ENCODE measurements at places on chromosomes 7 and 10.

- no peak for DNase-seq
Observed at GRCh38 chr7:56063500-56063881, 595 bp upstream of the SUMF2 start.

- DNase-seq, result no peak
Observed at GRCh38 chr7:77550586-77550985, 13.5 kb downstream of the PTPN12 start.

DNA sequence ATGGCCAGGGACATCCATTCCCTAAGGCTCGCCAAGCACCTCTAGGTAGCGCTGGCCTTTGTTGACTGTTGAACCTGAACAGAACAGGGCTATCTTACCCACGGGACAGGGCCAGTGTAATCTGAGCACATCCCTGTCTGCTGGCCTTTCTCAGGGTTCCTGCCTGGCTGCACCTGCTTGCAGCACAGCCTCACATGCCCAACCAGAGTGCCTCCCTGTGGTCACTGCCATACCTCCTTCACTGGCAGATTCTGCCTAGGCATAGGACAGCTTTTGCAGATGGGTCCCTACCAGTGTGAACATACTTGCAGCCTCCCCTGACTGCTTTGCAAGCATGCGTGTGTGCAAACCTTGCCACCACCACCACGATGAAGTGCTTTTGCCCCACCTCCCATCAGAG is 15.8 kb upstream of the LIPN start:
- no peak for DNase-seq

GRCh38 chr10:133568287-133568614 is 2.9 kb upstream of the SYCE1 start:
- no peak for DNase-seq

DNA sequence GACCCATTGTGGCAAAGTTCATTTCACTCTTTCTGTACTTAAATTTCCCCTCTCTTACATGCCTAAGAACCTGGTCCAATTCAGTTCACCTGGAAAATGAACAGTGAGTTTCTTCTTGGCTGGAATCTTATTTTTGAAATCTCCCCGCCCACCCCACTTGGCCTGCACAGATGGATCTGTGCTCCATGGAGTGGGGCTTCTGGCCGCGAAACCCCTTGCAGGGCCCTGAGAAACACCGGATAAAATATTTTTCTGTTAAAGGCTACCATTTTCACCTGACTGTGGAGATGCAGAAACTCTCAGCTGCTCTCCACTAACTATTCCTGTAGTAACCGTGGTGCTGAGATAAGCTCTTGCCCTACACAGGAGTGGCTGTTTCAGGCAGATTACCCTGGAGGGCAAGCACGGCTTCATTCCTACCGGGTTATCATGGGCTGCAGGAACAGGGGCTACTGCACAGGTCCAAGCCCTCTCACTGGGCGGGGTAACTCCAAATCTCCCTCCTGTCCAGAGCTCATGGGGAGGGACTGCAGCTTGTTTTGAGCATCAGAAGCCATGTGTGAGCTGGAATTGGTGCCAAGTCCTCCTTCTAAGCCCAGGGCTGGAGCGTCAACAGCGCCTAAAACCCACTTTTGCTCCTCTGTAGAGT is 118.9 kb downstream of the PRPF18 start:
- no peak for DNase-seq

DNA sequence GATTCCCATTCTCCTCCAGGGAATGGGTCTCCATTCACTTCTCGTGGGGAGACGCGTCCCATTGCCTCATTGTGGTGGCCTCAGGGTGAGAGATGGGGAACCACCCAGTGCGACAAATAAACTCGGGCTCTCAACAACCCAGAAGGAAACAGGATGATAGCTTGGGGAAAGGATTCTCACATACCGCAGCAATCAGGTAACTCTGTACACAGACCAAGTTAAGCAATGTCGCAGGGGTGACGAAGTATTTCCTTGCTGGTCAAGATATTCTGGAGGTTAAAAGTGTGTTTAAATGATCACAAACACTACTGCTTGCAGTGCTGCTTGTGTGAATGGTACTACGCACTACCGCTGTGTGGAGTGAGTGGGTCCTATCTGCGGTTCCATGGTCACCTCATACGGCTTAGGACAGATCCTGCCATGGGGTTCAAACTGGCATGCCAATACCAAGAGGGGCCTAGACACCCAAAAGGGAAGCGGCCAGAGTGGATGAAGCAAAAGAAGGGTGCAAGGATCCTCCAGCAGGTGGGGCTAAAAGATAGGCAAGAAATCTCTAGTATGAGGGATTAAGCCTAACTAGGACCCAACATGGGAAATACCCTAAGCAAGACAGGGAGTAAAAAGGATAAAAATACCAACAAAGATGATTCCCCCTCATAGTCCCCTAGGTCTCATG is 143.8 kb upstream of the TMEM106B start:
- DNase-seq, result peak; percentile 28

DNA sequence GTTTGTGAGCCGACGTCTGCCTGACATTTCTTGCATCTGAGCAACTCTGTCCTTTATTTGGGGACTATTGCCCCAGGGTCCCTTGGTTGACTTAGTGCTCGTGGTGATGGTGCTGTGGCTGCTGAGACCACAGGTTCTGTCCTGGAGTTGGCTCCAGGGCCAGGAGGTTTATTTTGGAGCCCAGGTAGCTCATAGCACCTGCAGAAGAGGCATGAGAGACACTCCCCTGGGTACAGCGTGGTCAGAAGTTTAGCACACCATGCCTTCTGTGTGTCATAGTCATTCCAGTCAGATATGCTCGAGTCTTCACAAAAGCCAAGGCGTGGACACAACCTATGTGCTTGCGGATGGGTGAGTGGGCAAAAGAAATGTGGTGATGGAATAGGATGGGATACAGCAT is 496.9 kb downstream of the TCERG1L start:
- no peak for DNase-seq

DNA sequence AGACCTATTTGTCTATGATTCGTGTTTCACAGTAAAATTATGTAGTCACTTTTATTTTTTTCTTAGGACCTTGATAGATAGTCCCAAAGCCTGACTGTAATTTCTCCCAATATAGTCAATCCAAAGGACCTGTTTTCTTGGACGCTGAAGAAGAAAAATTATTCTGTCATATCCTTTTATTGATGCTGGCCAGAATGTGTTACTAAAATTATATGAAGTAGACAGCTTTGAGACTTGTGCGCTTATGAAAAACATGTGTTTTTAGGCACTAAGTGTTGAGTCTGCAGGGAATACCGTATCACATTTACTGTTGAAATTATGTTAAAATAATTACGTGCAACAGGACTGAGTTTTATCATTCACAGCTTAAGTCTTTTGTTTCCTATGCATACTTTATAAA is 17.9 kb downstream of the TES start:
- no peak for DNase-seq

- DNase-seq, result no peak
Observed at GRCh38 chr10:42645103-42645502, 6.7 kb upstream of the ZNF33B start.

DNA sequence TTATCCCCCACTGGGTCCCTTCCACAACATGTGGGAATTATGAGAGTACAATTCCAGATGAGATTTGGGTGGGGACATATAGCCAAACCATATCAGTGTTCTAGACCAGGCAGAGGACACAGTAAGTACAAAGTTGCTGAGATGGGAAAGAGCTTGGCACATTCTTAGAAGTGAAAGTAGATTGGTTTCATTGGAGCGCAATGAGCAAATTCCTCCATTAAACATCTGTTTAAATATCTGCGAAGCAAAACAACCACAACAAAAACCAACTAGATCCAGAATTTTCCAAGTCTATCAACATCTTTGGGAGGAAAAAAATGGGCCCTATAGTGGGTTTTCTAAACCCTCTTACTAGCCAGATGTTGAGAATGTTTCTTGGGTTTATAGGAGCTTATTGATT is 80.0 kb upstream of the STEAP1B start:
- no peak for DNase-seq

DNA sequence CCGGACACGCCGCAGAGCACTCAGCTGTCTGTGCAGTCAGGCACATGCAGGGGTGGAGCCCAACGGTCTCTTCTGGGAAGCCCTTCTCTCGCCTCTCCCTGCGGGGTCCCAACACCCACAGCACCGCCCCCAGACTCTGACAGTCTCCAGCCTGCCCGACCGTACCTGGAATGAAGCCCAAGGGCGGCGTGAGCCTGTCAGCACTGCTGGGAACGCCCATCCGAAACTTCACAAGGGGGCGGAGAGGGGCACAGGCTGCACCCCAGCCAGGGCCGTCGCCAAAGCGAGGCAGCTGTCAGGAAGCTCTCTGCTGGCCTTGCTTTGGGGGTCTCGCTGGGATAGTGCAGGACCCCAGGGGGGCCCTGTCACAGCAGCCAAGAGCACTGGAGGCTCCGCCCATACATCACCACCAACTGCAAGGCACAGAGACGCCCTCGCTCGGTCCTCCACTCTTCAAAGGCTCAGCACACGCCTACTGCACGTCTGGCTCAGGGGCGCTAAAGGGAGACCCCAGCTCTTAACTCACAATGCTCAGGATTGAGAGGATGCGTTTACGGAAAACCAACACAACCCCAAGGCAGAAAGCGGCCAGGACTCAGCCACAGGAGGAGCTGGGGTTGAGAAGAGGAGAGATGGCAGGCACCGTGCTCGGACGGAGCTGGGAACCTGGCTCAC is 30.9 kb downstream of the MAD1L1 start:
- no peak for DNase-seq

DNA sequence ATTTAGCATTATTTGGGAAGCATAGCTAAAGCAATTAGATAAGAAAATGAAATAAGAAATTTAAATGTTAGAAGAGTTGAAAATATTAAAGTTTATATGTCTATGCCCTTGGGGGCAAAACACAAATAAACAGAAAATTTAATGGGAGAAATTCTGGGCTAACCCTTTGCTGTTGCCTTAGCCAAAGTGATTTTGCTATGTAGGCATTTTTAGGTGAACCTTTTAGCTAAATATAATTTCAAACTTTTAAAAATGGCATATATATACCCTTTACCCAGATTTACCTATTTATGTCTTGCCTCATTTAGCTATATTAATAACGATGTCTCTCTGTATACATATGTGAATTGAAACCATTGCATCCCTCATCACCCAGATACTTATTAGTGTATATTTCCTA is 20.1 kb downstream of the NFE2L3 start:
- DNase-seq, result no peak

GRCh38 chr10:19204246-19204917 is 155.8 kb downstream of the MALRD1 start:
- no peak for DNase-seq

- DNase-seq, result no peak
Observed at GRCh38 chr10:88546497-88546896, 36.6 kb downstream of the RNLS start.

GRCh38 chr7:107874605-107875446 is 16.2 kb upstream of the DLD start:
- DNase-seq, result peak; percentile 43

DNA sequence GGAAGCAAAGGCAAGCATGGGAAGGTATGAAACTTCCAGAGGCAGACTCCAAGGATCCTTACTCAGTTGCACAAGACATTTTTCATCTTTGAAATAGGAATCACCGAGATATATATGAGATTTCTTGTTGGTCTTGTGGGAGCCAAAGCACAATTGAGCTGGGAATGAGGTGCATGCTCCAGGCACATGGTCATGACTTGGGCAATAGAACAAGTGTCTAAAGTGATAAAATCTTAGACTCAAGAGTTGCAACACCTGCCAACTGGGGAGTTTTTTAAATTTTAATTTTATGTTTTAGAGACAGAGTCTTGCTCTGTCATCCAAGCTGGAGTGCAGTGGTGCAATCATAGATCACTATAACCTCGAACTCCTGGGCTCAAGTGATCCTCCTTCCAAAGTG is 169.5 kb upstream of the ADCY1 start:
- DNase-seq, result no peak

DNA sequence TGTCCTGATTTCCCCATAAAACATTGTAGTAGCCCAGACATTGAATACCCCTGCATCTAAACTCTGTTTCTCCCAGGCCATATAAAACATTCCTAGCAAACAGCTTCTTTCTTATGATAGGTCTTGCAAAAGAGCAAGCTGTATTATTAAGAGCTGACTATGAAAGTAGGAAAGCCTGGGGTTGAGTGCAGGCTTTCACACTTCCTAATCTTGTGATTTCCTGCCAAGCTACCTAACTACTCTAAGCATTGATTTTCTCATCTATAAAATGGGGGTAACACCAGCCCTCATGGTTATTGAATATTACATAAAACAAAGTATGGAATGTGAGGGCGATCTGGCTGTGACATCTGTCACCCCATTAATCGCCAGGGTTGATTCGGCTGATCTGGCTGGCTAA is 81.8 kb downstream of the ZNF277 start:
- DNase-seq, result no peak

GRCh38 chr7:66326501-66327215 is 121.5 kb downstream of the TPST1 start:
- DNase-seq, result no peak

- no peak for DNase-seq
Observed at GRCh38 chr7:158933468-158934139, 77.2 kb downstream of the DYNC2I1 start.

DNA sequence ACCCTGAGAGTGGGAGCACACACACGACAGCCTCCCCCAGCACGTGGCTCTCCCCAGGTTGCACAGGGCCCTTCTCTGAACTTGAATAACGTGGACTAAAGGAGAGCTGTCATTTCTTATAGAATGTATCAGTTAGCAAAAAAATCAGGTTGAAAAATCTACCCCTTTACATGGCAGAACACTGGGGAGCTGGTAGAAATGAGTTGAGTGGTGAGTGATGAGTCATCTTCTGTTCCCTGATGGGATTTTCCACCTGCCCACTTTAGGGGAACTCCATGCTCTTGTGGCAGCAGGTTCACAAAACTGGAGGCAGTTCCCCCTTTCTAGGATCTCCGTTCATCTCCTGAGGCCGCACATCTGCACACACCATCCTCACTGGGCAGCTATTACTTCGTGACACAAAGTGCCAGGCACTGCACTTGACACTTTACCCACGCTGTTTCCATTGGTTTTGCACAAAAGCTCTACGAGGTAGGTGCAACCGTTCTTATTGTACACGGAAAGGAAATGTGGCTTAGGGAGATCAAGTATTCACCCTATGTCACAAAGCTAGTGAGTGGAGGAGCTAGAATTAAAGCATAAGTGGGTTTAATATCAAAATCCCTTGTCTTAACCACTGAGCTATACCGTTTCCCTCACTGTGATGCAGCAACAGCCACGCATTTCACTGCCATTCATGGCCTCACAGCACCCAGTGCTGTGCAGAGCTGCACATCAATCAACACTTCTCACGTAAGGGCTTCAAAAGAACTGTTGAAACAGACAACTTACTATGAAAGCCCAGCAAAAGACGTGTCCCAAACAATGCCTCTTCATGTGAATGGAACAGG is 80.2 kb downstream of the RNF216 start:
- no peak for DNase-seq

- DNase-seq, result no peak
Observed at GRCh38 chr7:38232502-38233366, 40.7 kb downstream of the TARP start.

DNA sequence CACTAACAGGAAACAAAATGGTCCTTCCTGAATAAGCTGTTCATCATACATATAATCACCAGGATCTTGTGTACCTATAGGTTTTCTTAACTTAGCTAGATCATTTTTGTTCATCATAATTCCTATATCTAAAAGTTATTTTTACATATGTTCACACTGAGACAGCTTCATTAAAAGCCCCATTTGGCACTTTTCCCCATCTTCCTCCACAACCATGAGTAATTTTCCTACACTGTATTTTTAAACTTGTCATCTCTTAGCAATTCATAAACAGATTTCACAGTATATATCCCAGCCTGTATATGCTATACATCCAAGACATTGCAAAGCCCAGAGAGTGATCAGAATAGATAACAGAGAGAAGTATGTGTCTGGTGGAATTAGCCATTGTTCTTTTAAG is 28.3 kb downstream of the ZNF365 start:
- no peak for DNase-seq

- DNase-seq, result no peak
Observed at GRCh38 chr10:112026438-112026837, 157.1 kb downstream of the GPAM start.

- no peak for DNase-seq
Observed at GRCh38 chr7:87152897-87153641, 816 bp downstream of the DMTF1 start.

Measured in SHP77 treated with DMSO at 0.1 percent for 48 hours (cell line).